ENCODE measurements at places on chromosomes 7 and 10. TPM values are rescaled to one million over a fixed set of nuclear protein-coding genes. Genes with fewer than 3 reads are reported as not detected.

The MYL10 gene
- total RNA-seq, result not detected

The NANOS1 gene
- total RNA-seq, result 5.1 TPM

The PDZD7 gene
- total RNA-seq, result 0.16 TPM

The HOXA11 gene
- 1.7 TPM for total RNA-seq

The FAM20C gene
- total RNA-seq, result 21.7 TPM

The LRIT1 gene
- total RNA-seq, result 0.11 TPM

The HTRA1 gene
- total RNA-seq, result 1,959 TPM

The ELOVL3 gene
- 5.6 TPM for total RNA-seq

The UPK3B gene
- 0.24 TPM for total RNA-seq

The ANXA8 gene
- not detected for total RNA-seq

The CTAGE8 gene
- not detected for total RNA-seq

The FXYD4 gene
- total RNA-seq, result 6.1 TPM

The SPOCK2 gene
- 0.78 TPM for total RNA-seq

The CLEC5A gene
- 0.16 TPM for total RNA-seq

The FRMPD2 gene
- total RNA-seq, result not detected

The MYO1G gene
- total RNA-seq, result 0.83 TPM

The FAM13C gene
- total RNA-seq, result 58.0 TPM

The FZD1 gene
- total RNA-seq, result 13.3 TPM

- DNase-seq, result no peak
Observed at GRCh38 chr7:39651265-39651664, 27.9 kb downstream of the RALA start.

DNA sequence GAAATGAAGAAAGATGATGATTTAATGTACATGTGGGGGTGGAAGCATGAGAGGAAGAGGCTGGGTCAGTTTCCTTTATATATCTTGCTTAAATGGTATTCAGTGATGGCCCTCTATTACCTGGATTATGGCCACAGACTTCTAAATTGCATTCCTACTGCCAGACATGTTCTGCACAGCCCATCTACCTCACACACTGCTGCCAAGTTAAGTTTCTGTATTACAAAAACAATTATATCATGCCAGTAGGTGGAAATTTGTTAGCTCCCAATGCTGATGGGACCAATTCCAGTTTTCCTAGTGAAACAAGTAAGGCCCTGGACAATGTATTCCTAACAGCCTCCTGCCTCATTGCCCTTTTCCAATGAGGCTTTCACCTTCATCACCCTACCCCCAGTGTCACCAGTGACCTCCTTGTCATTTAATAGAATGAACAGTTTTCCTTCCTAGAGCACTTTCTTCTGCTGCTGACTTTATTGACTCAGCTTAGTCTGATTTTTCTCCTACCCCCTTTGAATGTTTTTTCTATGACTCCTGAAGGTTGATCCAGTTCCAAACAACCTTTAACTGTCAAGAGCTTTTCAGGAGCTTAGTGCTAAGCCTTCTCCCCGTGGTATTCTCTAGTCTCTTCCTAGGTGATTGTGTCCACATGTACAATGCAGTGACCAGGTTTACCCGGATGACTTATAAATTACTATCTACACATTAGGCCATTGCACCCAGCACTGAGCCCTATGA is 316.6 kb upstream of the ANKRD30A start:
- no peak for DNase-seq

DNA sequence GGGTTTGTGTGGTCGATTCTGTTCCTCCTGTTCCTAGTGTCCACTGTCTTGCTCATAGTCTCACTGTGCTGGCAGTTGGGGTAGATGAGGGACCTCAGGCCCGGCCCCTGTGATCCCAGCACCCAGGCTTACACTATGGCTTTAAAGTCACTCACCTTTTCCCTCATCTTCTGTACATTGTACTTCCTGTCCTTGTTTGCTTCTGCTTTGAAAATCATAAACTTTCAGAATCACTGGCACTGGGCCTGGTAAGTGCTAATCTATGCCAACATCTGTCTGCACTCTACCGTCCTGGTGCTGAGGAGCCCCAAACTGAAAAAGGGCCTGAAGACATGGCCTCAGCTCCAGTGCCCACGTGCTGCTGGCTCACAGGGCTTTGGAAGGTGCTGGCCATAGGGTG is 5.7 kb upstream of the TAS2R60 start:
- DNase-seq, result no peak

- DNase-seq, result no peak
Observed at GRCh38 chr10:20897146-20897825, at the start of gene NEBL. Gene NEBL, minus strand, starts transcription at chr10:20897311. Its CDS starts 106 bp downstream, at chr10:20897205.

DNA sequence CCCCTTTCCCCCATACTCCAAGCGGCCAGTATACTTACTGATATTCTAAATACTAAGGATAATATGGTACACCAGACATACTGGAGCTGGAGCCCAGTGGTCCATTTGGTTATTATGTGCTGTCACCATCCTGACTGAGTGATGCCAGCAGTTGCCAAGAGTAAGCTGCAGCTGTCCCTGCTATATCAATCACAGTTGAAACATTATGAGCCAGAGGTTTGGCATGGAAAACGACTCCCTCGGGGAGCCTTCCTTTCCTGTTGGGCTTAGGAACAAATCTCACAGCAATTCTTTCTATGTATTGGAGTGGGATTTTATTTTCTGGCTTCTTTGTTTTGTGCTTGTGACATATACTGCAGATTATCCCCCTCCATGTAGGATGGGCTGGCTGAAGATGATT is 32.6 kb downstream of the STRIP2 start:
- peak; percentile 98 for DNase-seq

DNA sequence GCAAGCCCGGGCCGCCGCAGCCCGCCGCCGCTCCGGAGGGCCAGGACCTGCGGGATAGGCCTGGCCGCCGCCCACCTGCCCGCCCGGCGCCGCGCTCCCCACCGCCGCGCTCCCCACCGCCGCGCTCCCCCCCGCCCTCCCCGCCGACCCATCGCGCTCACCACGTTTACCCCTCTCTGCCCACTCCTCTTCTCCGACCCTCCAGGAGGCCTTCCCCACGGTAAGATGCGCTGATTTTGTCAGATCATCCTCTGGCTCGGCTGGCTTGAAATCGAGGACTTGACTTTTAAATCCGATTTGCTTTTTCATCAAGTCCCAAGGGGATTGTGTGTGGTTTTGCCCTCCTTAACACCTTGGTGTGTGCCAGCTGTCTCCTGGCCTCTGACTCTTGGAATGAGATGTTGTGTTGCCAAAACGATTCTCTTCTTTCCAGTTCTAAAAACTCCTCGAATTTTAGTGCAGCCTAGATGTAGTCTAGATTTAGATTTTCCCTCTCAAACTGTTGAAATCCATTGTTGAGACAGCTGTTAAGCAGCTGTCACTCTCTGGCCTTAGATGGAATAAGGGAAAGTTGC is 738 bp downstream of the POM121 start:
- peak; percentile 87 for DNase-seq

GRCh38 chr10:50541921-50542320 is 81.8 kb downstream of the SGMS1 start:
- no peak for DNase-seq

GRCh38 chr10:58830697-58831096 is 318.0 kb downstream of the BICC1 start:
- no peak for DNase-seq

- DNase-seq, result no peak
Observed at GRCh38 chr10:3143366-3143765, 29.2 kb downstream of the PITRM1 start.

GRCh38 chr7:32928785-32929298 is 28.4 kb upstream of the FKBP9 start:
- no peak for DNase-seq

- peak; percentile 93 for DNase-seq
Observed at GRCh38 chr7:149558149-149558861, 60.7 kb upstream of the ZNF746 start.

GRCh38 chr10:68618234-68618633 is 58.1 kb downstream of the TET1 start:
- no peak for DNase-seq

DNA sequence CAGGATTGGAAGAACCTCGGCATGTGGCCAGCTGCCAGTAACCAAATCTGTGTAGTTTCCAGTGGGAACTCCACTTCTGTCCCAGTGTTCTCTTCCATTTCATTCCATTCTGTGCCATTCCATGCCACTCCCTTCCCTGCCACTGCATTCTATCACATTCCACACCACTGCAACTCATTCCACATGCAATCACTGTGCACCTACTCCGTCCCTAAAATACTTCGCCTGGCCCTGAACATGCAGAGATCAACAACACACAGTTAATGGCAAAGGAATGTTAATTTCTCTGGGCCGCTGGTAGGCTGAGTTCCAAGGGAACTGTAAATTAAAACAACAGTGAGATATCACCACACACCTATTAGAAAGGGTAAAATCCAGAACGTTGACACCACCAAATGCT is 64.8 kb downstream of the AKR1B1 start:
- DNase-seq, result peak; percentile 47

DNA sequence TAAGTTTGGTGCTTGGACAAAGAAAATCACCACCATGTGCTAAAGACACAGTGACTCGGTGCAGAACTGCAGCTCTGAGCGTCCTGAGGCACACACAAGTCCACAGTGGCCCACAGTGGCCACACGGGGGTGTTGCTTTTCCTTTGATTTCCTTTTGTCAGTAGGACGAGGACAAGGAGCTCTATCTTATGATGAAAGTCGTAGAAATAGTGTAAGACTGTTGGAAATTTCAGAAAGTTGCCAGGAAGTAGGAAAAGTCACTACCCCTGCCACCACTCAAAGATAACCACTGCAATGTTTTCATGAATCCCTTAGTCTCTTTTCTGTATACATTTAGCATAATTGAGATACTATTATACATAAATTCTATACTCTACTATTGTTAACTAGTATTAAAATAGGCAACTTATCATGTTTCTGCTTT is 146.0 kb downstream of the TNS3 start:
- DNase-seq, result peak; percentile 85

GRCh38 chr7:134210227-134210626 is 83.1 kb downstream of the LRGUK start:
- no peak for DNase-seq

GRCh38 chr10:5447611-5448071 is 35.3 kb downstream of the NET1 start:
- no peak for DNase-seq

DNA sequence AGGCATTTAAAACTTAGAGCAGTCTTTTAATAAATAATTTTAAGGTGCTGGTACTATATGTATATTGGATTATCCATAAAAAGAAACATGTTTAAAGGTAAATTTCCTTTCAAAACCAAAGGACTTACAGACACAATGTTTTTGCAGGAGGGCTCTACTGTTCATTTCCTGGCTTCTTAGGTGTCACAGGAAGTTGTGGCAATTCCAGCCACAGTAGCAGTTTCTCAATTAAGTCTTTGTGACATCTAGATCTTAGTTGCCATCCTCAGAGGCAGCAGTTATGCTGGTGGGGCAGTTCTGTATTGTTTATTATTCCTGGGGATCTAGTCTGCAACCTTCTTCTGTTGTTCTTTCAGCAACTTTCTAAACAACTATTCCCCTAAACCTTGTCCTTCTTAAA is 460.1 kb downstream of the MAGI2 start:
- no peak for DNase-seq

All from myocyte (in vitro differentiated cells).